ENCODE measurements at places on chromosomes 4 and X. TPM values are rescaled to one million over a fixed set of nuclear protein-coding genes. Genes with fewer than 3 reads are reported as not detected.
A peak's percentile ranks its signal among the peaks of the same experiment; 100 is the strongest.

GRCh38 chr4:69025191-69025998 lies 70.9 kb upstream of the UGT2B7 start:
- H3K27ac ChIP-seq: no peak overlapping the region
- no peak overlapping the region for H3K4me3 ChIP-seq
- H3K27me3 ChIP-seq: no peaks in the 10 kb centered on the region
- no peak for DNase-seq
- no peaks in the 10 kb centered on the region for H3K4me1 ChIP-seq
- H3K36me3 ChIP-seq: no peaks in the 10 kb centered on the region

Gene HSFX4
- not detected for total RNA-seq

Gene ARR3
- not detected for total RNA-seq

- no peak for DNase-seq
- H3K4me3 ChIP-seq: no peak overlapping the region
- H3K4me1 ChIP-seq: no peaks in the 10 kb centered on the region
- H3K36me3 ChIP-seq: no peaks in the 10 kb centered on the region
Measured at GRCh38 chr4:70841951-70842350, 2.3 kb upstream of the GRSF1 start.

Gene LUZP4
- not detected for total RNA-seq

Gene GAGE2A
- not detected for total RNA-seq

Gene ETDA
- total RNA-seq: not detected

- no peak overlapping the region for H3K4me3 ChIP-seq
- no peaks in the 10 kb centered on the region for H3K36me3 ChIP-seq
Measured at GRCh38 chr4:53132132-53132891, 233.5 kb downstream of the SCFD2 start.

Gene INTU
- 25.1 TPM for total RNA-seq

DNA sequence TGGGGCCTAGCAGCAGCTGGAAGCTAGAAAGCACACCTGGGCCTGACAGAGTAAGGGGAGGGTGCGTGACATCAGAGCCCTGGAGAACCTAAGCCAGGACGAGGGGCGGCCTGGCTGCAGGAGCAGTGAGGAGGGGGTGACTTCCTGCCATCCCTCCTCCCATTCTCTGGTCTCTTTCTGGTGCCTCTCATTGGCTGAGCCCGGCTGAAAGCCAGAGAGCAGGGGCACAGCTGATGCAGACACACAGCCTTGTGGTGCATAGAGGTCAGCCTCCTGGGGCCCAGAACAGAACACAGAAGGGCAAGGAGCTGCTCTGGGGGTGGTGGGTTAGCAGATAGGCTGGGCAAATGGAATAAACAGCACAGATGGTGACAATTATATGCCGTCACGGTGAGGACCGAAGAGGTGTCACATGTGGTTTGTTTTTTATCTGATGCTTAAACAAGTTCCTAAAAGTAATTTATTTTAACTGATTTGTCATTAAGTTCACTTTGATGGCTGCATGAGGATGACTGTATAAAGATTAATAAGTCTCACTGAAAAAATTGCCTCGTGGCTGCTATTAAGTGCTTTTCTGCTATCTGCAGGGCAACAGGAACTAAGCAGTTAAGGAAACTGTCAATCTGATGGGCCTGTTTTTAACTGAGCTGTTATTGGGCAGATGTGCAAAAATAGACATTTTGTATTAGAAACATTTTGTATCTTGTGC lies 102.0 kb downstream of the FNIP2 start:
- H3K27ac ChIP-seq: no peak overlapping the region
- H3K27me3 ChIP-seq: no peaks in the 10 kb centered on the region
- peaks cover 7% of the 10 kb centered on the region for H3K36me3 ChIP-seq
- peak; percentile 11 for DNase-seq

Gene KLB
- total RNA-seq: not detected

DNA sequence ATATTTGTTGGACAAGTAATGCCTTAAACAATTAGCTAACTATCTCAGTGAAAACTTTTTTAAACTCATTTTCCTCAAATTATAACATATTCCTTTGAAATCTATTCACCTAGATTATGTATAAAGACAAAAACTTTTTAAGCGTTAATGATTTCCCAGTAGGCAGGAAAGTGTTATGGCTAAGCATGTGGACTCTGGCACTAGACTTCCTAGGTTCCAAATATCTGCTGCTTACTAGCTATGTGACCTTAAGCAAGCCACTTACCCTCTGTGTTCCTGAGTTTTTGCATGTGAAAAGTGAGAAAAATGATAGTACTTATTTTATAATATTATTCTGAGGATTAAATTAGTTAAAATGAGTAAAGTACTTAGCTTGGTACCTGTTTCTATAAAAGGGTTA lies 301.8 kb downstream of the STPG2 start:
- no peaks in the 10 kb centered on the region for H3K36me3 ChIP-seq
- H3K27ac ChIP-seq: no peak overlapping the region
- H3K27me3 ChIP-seq: no peaks in the 10 kb centered on the region

Gene SLC26A1
- total RNA-seq: 0.38 TPM

Gene SSX4B
- not detected for total RNA-seq

- H3K4me1 ChIP-seq: no peaks in the 10 kb centered on the region
- no peaks in the 10 kb centered on the region for H3K36me3 ChIP-seq
- no peak overlapping the region for H3K4me3 ChIP-seq
- no peak overlapping the region for H3K27ac ChIP-seq
- H3K27me3 ChIP-seq: no peaks in the 10 kb centered on the region
- peak; percentile 53 for DNase-seq
Measured at GRCh38 chr4:23819041-23819511, 70.8 kb downstream of the PPARGC1A start.

GRCh38 chr4:10161840-10162239 lies 45.2 kb upstream of the WDR1 start:
- H3K36me3 ChIP-seq: no peaks in the 10 kb centered on the region
- H3K4me1 ChIP-seq: no peaks in the 10 kb centered on the region
- no peak for DNase-seq
- H3K27me3 ChIP-seq: peaks cover 2% of the 10 kb centered on the region
- H3K4me3 ChIP-seq: no peak overlapping the region

DNA sequence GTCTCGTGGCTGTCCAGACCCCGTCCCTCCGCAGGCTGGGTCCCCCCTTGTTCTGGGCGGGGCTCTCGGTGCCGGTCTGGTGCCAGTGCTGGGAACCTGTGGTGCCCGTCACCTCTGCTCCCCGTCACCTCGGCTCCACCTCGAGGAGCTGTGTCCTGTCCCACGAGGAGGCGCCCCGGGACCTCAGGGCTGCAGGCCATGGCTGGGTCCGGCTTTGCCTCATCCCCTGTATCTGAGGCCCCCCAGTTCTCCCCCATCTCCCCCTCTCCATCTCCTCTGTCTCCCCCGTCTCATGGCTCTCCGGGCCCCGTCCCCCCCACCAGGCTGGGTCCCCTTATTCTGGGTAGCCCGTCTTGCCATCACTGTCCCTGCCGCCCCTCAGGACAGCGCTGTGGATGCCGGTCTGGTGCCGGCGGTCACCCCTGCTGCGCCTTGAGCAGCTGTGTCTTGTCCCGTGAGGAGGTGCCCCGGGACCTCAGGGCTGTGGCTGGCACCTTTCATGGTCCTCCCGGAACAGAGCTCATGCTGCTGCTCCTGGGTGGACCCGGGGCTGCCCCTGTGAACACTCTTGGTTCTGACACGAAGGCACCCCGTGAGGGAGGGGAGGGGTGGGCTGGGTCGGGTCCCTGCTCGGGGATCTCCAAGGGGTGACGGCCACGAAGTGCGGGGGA lies 13.4 kb upstream of the GTPBP6 start:
- H3K36me3 ChIP-seq: no peaks in the 10 kb centered on the region
- peaks cover 8% of the 10 kb centered on the region for H3K4me1 ChIP-seq
- H3K27ac ChIP-seq: no peak overlapping the region
- no peaks in the 10 kb centered on the region for H3K27me3 ChIP-seq
- no peak overlapping the region for H3K4me3 ChIP-seq

DNA sequence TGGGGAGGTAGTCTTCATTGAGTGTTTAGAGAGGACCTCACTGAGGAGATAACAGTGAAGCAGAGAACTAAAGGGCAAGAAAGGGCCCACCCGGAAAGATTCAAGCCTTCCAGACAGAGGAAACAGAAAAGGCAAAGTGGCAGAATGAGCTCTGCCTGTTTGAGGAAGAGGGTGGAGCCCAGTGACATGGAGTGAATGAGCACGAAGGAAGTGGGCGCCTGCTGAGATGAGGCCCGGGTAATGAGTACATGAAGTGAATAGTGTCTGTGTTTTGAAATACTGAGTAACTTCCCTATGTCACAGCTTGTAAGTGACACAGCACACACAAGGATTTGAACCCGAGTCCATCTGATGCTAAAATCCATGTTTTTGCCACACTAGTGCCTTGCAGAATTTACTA lies 32.5 kb upstream of the TLR2 start:
- no peak overlapping the region for H3K4me3 ChIP-seq
- no peak overlapping the region for H3K27ac ChIP-seq
- no peak for DNase-seq
- H3K4me1 ChIP-seq: peaks cover 4% of the 10 kb centered on the region
- H3K36me3 ChIP-seq: no peaks in the 10 kb centered on the region

DNA sequence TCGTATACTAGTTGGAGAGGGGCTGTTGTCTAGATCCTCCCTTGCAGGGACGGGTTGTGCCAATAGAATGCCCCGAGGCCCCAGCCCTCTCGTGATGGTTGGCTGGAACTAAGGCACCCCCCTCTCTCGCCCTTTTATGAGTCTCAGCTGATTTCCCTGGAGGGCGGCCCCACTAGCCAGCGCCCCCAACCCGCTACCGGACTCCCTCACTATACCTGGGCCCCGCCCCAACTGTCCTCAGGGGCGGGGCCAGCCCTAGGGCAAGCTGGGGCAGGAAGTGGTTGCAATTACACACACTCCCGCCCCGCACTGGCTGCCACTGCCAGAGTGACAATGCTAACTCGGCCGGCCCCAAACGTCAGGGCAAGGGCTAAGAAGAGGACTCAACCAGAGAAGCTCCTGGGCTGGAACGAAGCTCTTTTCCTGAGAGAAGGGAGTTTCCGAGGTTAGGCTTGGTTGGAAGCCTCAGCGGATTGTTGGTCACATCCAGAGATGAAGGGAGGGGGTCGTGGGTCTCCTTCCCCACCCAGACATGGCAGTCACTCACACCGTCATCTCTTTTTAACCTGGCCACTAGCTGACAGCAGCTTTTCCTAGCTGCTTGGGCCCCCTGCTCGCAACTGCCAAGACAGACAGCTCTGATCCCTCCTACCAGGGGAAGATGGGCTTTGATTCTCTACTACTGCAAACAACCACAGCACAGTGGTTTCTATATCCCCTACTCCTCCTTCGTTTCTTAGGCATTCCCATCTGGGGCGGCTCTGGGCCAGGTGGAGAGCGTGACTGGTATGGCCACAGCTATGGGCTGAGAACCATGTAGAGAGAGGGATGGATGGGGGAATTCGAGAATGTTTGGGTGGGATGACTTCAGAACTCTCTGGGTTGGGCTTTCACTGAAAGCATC lies 21.0 kb upstream of the BCORL1 start:
- no peak overlapping the region for H3K4me3 ChIP-seq
- no peaks in the 10 kb centered on the region for H3K27me3 ChIP-seq
- H3K27ac ChIP-seq: no peak overlapping the region
- no peaks in the 10 kb centered on the region for H3K36me3 ChIP-seq

Gene TSR2
- 25.5 TPM for total RNA-seq

- H3K4me1 ChIP-seq: no peaks in the 10 kb centered on the region
- H3K27me3 ChIP-seq: no peaks in the 10 kb centered on the region
- peak; percentile 86 for DNase-seq
- H3K4me3 ChIP-seq: no peak overlapping the region
Measured at GRCh38 chr4:108240366-108240765, 71.6 kb upstream of the LEF1 start.

GRCh38 chrX:48802905-48803200 lies 986 bp downstream of the HDAC6 start:
- peak overlapping the region; percentile 68 for H3K4me3 ChIP-seq
- peaks cover 10% of the 10 kb centered on the region for H3K4me1 ChIP-seq
- DNase-seq: no peak
- H3K36me3 ChIP-seq: no peaks in the 10 kb centered on the region
- no peak overlapping the region for H3K27ac ChIP-seq

GRCh38 chr4:124515591-124515990 lies 196.9 kb downstream of the ANKRD50 start:
- H3K4me3 ChIP-seq: no peak overlapping the region
- H3K4me1 ChIP-seq: no peaks in the 10 kb centered on the region
- no peak overlapping the region for H3K27ac ChIP-seq
- no peaks in the 10 kb centered on the region for H3K27me3 ChIP-seq
- H3K36me3 ChIP-seq: no peaks in the 10 kb centered on the region

Gene CHRDL1
- total RNA-seq: 3.3 TPM

DNA sequence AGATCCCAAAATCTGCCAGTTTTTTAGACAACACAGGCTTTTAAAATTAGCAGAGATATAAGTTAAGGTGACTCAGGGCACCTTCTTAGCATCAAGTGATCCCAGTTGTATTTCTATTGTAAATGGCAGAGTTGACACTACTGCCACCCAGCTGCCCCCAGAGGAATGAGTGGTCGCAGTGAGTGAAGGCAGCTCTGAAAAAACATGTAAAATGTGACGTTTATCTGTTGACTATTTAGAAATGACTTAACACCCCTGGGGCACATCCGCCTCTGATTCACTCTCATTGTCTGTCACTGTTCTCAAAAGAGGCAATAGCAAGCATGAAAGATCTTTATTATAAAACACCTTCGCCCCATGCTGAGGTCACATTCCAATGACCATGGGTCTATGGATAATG lies 592.4 kb downstream of the ACTRT1 start:
- DNase-seq: no peak
- H3K4me1 ChIP-seq: no peaks in the 10 kb centered on the region
- no peaks in the 10 kb centered on the region for H3K36me3 ChIP-seq
- no peak overlapping the region for H3K27ac ChIP-seq
- no peak overlapping the region for H3K4me3 ChIP-seq
- no peaks in the 10 kb centered on the region for H3K27me3 ChIP-seq

DNA sequence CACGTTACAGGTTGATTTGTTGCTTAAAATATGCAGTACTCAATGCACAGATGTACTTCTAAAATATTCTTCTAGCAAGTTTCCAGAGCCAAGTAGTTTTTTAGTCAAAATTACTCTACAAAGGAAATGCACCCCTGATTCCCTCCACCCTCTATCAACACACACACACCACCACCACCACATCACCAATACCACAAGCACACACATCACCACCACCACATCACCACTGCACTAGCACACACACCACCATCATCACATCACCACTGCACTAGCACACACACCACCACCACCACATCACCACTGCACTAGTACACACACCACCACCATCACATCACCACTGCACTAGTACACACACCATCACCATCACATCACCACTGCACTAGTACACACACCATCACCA lies 105.2 kb upstream of the FRG1 start:
- H3K27me3 ChIP-seq: no peaks in the 10 kb centered on the region
- no peak for DNase-seq
- no peaks in the 10 kb centered on the region for H3K36me3 ChIP-seq
- no peaks in the 10 kb centered on the region for H3K4me1 ChIP-seq
- H3K4me3 ChIP-seq: no peak overlapping the region

Gene SSX3
- total RNA-seq: not detected

Gene CRMP1
- total RNA-seq: 59.6 TPM

Gene POU4F2
- total RNA-seq: not detected

DNA sequence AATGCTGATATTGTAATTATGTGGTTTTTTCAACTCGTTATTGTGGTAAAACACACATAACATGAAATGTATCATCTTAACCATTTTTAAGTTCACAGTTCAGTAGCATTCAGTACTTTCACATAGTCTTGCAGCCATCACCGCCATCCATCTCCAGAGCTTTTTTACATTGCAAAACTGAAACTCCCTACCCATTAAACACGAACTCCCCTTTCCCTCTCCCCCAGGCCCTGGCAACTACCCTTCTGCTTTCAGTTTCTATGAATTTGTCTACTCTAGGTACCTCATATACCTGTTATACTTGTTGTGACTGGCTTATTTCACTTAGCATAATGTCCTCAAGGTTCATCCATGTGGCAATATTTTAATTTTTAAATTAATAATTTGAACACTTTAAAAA lies 380.6 kb downstream of the MAPK10 start:
- H3K27ac ChIP-seq: no peak overlapping the region
- H3K4me1 ChIP-seq: no peaks in the 10 kb centered on the region
- H3K4me3 ChIP-seq: no peak overlapping the region
- no peak for DNase-seq
- no peaks in the 10 kb centered on the region for H3K27me3 ChIP-seq

Gene TBC1D8B
- total RNA-seq: 12.1 TPM

All from astrocyte (in vitro differentiated cells and primary cell).